Ovary (tissue), 10 donors: ENCODE measurements at places on chromosomes 1 and 21. TPM values are rescaled to one million over a fixed set of nuclear protein-coding genes. Genes with fewer than 3 reads are reported as not detected.

The DNASE2B gene
- not detected for total RNA-seq

The SERTAD4 gene
- total RNA-seq, result 1.8 TPM

The CYYR1 gene
- 3.7 TPM for total RNA-seq

DNA sequence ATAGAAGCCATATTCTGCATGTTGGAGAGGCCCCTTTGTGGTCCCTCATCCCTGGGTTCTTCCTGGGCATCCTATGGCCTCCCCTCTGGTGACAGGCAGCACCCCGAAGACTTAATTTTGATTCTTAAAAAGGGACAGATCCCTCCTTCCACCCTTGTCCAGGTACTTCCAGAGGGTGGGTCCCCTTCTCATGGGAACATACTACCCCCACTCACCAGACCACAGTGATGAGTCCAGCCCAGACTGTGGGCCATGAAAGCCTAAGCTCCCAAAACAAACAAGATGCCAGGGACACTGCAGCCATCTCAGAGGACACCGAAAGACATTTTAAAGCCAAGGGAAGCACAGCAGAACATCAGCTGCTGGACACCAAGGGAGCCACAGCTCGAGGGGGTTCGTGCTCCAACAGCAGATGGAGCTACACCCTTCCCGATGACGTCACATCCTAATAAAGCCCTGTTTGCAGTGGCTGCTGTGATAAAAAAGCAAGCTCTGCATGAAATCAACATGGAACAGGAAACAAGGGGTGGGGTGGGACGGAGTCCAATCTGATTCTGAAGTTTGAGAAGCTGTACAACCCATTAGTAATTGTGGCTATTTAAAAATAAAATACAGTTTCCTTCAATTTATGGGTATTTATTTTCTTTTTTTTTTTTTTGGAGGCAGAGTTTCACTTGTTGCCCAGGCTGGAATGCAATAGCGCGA lies 32.4 kb downstream of the GNB1 start:
- no peak overlapping the region for H3K4me3 ChIP-seq
- peaks cover 32% of the 10 kb centered on the region for H3K4me1 ChIP-seq
- no peak overlapping the region for H3K27ac ChIP-seq

DNA sequence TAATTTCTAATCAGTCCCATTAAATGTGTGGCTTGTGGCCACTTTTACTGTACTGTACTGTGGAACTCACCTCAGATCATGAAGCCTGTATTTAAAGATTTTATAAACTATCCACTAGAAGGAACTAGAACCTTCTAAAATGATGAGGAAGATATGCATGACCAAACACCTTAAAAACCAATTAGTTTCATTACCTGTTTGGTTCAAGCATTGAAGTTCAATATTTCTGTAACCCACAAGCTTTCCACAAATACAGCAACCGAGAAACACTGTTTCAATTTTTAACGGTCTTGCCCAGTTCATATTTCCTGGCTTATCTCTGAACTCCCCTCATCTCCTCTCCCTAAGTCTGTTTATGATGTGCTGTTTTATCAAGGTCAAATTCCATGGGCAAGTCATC lies 264.3 kb upstream of the PLD5 start:
- DNase-seq, result no peak
- no peaks in the 10 kb centered on the region for H3K27me3 ChIP-seq
- no peaks in the 10 kb centered on the region for H3K4me1 ChIP-seq
- no peak overlapping the region for H3K27ac ChIP-seq
- no peak overlapping the region for H3K4me3 ChIP-seq

DNA sequence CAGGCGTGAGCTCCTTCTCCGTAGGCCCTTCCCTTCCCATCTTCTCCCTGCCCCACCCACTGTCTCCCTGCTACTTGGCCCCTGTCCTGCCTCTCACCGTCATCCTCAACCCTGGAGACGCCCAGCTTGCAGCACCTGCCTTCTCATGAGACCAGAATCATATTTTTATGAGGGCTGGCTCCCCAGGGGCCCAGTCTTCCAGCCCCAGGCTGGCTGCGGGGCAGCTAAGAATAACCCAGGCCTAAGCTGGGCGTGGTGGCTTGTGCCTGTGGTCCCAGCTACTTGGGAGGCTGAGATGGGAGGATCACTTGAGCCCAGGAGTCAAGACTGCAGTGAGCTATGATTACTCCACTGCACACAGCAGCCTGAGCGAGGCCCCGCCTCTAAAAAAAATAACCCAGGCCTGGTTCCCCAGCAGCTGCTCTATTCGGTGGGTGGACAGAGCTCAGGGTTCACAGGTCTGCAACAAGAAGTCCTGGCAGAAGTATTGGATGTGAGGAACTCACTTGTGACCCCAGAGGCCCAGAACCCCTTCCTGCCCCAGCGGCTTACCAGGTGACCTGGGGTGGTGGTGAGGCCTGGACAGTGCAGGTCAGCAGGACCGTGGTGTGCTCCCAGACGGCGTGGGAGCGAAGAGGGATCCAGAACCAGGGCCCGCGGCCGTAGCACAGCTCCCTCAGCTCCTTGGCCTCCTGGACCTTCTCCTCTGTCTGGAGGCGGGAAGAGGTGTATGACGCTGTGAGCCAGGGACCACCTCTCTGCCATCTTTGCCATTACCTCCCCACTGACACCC lies 6.4 kb downstream of the MYOM3 start:
- no peaks in the 10 kb centered on the region for H3K27me3 ChIP-seq
- no peaks in the 10 kb centered on the region for H3K36me3 ChIP-seq
- H3K4me3 ChIP-seq, result no peak overlapping the region
- DNase-seq, result no peak
- H3K4me1 ChIP-seq, result peaks cover 6% of the 10 kb centered on the region

- no peak overlapping the region for H3K4me3 ChIP-seq
- no peak overlapping the region for H3K27ac ChIP-seq
- H3K4me1 ChIP-seq, result no peaks in the 10 kb centered on the region
Measured at GRCh38 chr1:41504114-41505035, 19.9 kb upstream of the EDN2 start.

- H3K27me3 ChIP-seq, result no peaks in the 10 kb centered on the region
- H3K4me3 ChIP-seq, result no peak overlapping the region
- H3K4me1 ChIP-seq, result no peaks in the 10 kb centered on the region
- H3K27ac ChIP-seq, result no peak overlapping the region
- H3K36me3 ChIP-seq, result no peaks in the 10 kb centered on the region
Measured at GRCh38 chr21:34801519-34802132, 132.8 kb downstream of the CLIC6 start.

GRCh38 chr1:228146417-228147150 lies 3.1 kb upstream of the GJC2 start:
- no peak for DNase-seq
- H3K36me3 ChIP-seq, result no peaks in the 10 kb centered on the region
- no peak overlapping the region for H3K27ac ChIP-seq
- H3K27me3 ChIP-seq, result no peaks in the 10 kb centered on the region

DNA sequence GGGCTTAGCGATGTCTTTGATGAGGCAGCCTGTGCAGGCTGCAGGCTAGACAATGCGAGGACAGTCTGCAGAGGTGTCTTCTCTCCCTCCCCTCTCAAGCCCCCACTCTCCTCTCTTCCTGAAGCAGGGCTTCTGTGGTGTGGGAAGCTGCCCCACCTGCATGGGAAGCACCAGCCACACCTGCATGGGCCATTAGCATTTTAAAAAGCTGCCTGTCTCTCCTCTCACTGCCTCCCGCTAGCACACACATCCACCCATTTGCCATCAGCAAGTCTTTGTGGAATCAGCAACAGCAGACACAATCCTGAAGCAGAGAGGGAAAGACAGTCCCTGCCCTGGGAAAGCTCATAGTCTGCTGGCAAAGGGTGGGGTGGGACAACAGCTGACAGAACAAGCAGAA lies 53.1 kb downstream of the NAV1 start:
- no peak overlapping the region for H3K27ac ChIP-seq
- H3K27me3 ChIP-seq, result no peaks in the 10 kb centered on the region
- no peaks in the 10 kb centered on the region for H3K4me1 ChIP-seq
- DNase-seq, result no peak

GRCh38 chr1:158146165-158146564 lies 34.5 kb upstream of the CD1D start:
- no peak overlapping the region for H3K27ac ChIP-seq
- H3K27me3 ChIP-seq, result no peaks in the 10 kb centered on the region
- peaks cover 5% of the 10 kb centered on the region for H3K4me1 ChIP-seq
- no peaks in the 10 kb centered on the region for H3K36me3 ChIP-seq
- no peak overlapping the region for H3K4me3 ChIP-seq

- no peaks in the 10 kb centered on the region for H3K36me3 ChIP-seq
- no peak overlapping the region for H3K27ac ChIP-seq
- DNase-seq, result no peak
Measured at GRCh38 chr1:185349556-185349955, 32.5 kb upstream of the IVNS1ABP start.

DNA sequence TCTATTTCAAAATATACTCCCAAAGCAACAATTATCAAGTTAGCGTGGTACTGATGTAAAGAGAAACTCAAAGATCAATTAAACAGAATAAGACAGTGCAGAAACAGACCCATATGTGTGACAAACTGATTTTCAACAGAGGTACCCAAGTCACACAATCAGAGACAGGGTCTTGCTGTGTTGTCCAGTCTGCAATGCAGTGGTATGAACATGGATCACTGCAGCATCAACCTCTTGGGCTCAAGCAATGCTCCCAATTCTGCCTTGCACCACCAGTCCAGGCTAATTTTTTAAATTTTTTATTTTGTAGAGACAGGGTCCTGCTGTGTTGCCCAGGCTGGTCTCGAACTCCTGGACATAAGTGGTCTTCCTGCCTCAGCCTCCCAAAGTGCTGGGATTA lies 255.6 kb downstream of the AKT3 start:
- no peak for DNase-seq
- no peaks in the 10 kb centered on the region for H3K27me3 ChIP-seq
- H3K27ac ChIP-seq, result no peak overlapping the region
- H3K4me1 ChIP-seq, result peaks cover 2% of the 10 kb centered on the region
- no peak overlapping the region for H3K4me3 ChIP-seq
- H3K36me3 ChIP-seq, result no peaks in the 10 kb centered on the region

- no peak overlapping the region for H3K27ac ChIP-seq
- no peak for DNase-seq
- H3K4me3 ChIP-seq, result no peak overlapping the region
- no peaks in the 10 kb centered on the region for H3K36me3 ChIP-seq
Measured at GRCh38 chr1:181364801-181365200, 118.5 kb upstream of the CACNA1E start.

DNA sequence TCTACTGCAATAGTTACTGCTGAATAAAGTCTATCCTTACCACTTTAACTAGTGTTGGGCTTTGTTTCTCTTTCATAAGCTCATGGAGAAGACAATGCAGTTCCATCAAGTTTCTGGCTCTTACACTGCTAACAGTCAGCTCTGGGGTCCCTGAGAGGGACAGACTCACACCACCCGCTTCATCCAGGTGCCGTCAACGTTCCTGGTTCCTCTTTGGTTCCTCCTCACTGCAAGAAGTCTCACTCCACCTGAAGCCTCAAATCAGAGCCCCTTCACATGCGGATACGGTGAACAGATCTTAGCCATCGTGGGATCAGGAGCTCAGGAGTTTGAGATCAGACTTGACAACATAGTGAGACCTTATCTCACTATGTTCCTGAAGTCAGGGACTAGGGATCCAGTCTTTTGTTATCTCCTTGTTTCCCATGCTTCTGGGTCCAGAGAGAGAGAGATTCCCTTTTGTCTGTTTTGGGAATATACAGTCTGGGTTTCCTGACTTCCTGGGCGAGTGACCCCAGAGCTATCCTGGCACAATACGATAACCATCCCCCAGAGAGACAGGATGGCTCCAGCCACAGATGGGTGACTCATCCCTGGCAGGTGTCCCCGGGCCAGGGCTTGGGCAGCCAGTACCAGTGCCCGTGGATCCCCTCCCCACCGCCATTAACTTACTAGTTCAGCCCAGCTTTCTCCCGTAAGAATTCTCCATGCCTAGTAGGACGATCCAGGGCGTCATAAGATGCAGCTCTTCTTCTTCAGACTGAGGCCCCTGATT lies 14.3 kb upstream of the PCP4 start:
- no peaks in the 10 kb centered on the region for H3K36me3 ChIP-seq
- no peaks in the 10 kb centered on the region for H3K27me3 ChIP-seq
- H3K27ac ChIP-seq, result no peak overlapping the region
- DNase-seq, result no peak

- H3K27ac ChIP-seq, result no peak overlapping the region
- no peak overlapping the region for H3K4me3 ChIP-seq
- DNase-seq, result no peak
- no peaks in the 10 kb centered on the region for H3K36me3 ChIP-seq
- no peaks in the 10 kb centered on the region for H3K4me1 ChIP-seq
Measured at GRCh38 chr1:112546076-112546475, 37.3 kb downstream of the WNT2B start.

DNA sequence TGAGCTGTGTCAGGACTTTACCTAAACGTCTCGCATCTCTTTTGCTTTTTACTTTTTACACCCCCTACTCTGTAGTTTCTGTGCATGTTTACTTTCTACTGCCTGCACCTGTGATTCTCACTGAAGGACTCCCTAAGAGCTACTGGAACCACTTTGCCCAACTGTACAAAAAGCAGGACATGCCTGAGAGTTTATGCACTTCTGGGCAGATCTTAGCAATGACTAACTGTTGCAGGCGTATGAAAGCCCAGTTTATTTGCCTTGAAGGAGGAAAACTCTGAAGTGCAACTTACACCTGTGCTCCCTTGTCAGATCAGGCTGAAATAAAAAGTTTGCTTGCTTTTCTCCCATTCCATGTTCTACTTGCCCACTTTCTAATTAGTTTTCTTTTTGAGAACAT lies 467.0 kb upstream of the USP24 start:
- H3K4me1 ChIP-seq, result no peaks in the 10 kb centered on the region
- no peaks in the 10 kb centered on the region for H3K36me3 ChIP-seq
- H3K4me3 ChIP-seq, result no peak overlapping the region
- DNase-seq, result no peak
- H3K27me3 ChIP-seq, result no peaks in the 10 kb centered on the region

DNA sequence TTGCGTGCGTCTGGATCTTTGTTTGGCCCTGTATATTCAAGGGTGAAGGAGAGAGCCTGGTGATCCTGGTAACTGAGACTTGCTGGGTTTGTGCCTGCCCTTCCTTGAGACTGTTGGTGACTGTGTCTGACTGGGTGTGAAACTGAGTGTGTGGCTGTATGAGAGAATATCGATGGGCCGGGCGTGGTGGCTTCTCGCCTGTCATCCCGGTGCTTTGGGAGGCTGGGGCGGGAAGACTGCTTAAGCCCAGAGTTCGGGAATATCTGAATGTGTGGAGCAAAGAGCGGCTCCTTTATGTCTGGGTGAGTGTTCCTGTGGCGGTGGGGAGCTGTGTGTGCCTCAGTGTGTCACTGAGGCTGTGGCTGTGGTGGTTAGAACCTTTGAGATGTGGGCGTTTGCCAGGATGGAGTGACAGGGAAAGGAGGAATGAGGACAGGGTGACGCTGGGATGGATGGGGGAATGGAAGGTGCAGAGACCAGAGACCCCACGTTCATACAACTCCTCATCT lies 2.7 kb upstream of the MARCKSL1 start:
- no peak for DNase-seq
- peaks cover 3% of the 10 kb centered on the region for H3K4me1 ChIP-seq
- H3K27me3 ChIP-seq, result no peaks in the 10 kb centered on the region
- no peak overlapping the region for H3K27ac ChIP-seq

GRCh38 chr1:199743227-199743626 lies 284.3 kb upstream of the NR5A2 start:
- H3K4me3 ChIP-seq, result no peak overlapping the region
- no peaks in the 10 kb centered on the region for H3K4me1 ChIP-seq
- DNase-seq, result no peak
- H3K27me3 ChIP-seq, result no peaks in the 10 kb centered on the region
- H3K27ac ChIP-seq, result no peak overlapping the region
